ENCODE measurements at places on chromosomes 13 and 19.

DNA sequence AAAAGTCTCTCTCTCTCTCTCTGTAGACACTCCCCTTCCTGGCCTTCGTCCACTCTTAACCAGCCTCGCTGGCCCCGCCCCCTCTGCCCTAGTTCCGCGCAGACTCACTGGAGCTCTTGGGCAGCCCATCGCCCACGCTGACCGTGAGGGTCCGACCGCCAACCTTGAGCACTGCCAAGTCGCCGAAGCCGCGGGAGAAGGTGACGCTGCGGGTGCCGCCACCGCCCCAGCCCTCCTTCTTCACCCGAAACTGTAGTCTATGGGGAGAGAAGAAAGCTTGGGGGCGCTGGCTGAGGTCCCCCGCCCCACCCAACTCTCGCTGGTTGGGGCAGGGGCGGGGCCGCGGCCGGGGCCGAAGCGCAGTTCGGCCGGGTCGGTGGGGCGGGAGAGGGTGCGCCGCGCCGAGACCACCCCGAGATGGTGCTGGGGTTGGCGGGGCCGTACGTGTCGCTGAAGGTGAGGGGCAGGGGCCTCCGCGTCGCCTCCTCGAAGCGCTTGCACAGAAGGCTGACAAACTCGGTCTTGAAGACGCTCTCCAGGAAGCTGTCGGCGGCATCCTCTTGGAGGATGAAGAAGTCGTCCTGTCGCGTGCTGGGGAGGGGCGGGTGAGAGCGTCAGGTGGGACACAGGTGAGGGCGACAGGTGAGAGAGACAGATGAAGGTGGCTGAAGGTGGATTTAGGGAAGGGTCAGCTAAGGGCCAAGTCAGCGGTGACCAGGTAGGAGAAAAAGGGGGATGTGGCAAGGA is 12.6 kb upstream of the ZNF414 start:
- no peak for DNase-seq

DNA sequence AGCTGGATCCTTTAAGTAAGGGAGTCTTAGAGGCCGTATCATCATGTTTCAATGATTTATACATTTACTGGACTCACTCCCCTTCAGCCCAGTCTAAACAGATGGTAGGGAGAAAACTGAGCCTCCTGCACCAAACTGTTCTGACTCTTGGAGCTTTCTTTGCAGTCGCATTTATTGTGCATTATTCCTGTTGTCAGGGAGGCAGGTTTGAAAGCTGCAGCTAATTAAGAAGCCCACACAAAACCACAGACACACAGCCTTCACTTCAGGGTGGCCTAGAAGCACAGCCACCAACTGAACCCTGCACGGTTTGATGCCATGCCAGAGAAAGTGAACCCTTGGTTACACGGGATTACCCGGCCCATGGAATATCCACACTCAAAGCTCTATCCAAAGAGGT is 911.0 kb downstream of the UQCRFS1 start:
- DNase-seq: no peak

GRCh38 chr13:85095418-85096272 is 703.6 kb downstream of the SLITRK6 start:
- DNase-seq: no peak

GRCh38 chr13:78777396-78777795 is 118.4 kb upstream of the OBI1 start:
- DNase-seq: no peak

GRCh38 chr19:13870873-13871272 is 6.1 kb upstream of the NANOS3 start:
- DNase-seq: no peak

DNA sequence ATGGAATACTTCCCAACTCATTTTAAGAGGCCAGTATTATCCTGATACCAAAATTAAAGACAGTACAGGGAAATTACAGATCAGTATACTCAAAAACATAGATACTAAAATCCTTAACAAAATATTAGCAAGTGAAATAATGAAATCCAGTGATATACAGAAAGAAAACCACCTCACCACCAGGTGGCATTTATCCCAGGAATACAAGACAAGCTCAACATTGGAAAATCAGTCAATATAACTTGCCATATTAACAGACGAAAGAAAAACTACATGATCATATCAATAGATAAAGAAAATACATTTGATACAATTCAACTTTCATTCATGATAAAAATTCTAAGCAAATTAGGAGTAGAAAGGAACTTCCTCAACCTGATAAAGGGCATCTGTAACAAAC is 6.7 kb upstream of the GNA15 start:
- no peak for DNase-seq
